Temporal lobe (tissue), 4 donors: ENCODE measurements at places on chromosomes 16 and 17. TPM values are rescaled to one million over a fixed set of nuclear protein-coding genes. Genes with fewer than 3 reads are reported as not detected.

SRL gene
- total RNA-seq = under 0.01 TPM

HSPB9 gene
- not detected for total RNA-seq

RTN4RL1 gene
- total RNA-seq = 18.2 TPM

NEUROD2 gene
- total RNA-seq = 74.5 TPM

DECR2 gene
- 7.9 TPM for total RNA-seq

SLFN12L gene
- total RNA-seq = under 0.01 TPM

CAPNS2 gene
- 0.25 TPM for total RNA-seq

KRTAP4-3 gene
- total RNA-seq = not detected

KCNJ16 gene
- total RNA-seq = 5.2 TPM

GAS7 gene
- total RNA-seq = 78.9 TPM

SNX20 gene
- not detected for total RNA-seq

ARMC7 gene
- total RNA-seq = 2.2 TPM

HBM gene
- 4.4 TPM for total RNA-seq

CCL17 gene
- total RNA-seq = not detected

CACNG5 gene
- 0.98 TPM for total RNA-seq

CACNG3 gene
- 5.2 TPM for total RNA-seq

MYL11 gene
- not detected for total RNA-seq

C17orf67 gene
- 2.0 TPM for total RNA-seq
